ENCODE measurements at places on chromosomes 16 and 17.
A peak's percentile ranks its signal among the peaks of the same experiment; 100 is the strongest.

GRCh38 chr17:58667934-58668597 lies 23.8 kb downstream of the TEX14 start:
- no peak for DNase-seq

DNA sequence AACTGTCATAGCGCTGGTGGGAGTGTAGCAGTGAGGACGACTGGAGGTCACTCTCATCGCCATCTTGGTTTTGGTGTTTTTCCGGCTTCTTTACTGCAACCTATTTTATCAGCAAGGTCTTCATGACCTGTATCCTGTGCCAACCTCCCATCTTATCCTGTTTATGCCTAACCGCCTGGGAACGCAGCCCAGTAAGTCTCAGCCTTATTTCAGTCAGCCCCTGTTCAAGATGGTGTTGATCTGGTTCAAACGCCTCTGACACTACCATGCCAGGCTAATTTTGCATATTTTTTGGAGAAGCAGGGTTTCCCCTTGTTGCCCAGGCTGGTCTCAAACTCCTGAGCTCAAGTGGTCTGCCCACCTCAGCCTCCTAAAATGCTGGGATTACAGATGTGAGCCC lies 179.8 kb upstream of the HSBP1 start:
- no peak for DNase-seq

- DNase-seq, result no peak
Observed at GRCh38 chr17:58271216-58271931, 9.4 kb downstream of the MPO start.

DNA sequence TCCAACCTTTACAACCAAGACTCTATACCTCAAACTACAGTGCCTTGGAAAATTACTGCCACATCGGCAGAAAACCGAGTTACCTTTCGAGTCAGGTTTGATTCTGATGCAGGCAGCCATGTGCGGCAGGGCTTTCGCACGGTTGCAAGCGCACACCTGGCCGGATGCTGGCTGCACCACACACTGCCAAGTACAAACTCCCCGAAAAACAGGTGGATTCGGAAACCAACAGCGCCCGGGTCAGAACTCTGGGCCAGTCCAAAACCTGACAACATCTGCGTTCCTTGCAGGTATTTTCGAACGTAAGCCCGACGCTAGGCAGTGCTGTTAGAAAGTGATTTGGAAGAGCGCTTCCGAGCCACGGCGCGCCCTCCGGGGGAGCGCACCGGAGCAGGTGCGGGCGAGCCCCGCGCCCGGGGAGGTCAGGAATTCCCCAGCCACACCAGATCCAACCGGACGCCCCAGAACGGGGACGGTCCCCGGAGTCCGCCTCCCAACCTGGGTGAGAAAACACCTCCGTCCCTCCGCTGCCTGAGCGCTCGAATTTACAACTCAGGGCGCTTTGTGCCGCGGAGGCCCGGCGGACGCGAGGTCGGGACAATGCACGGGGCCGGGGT lies 1.2 kb downstream of the USP7 start:
- no peak for DNase-seq

- no peak for DNase-seq
Observed at GRCh38 chr16:86398622-86399021, 111.7 kb upstream of the FOXF1 start.

DNA sequence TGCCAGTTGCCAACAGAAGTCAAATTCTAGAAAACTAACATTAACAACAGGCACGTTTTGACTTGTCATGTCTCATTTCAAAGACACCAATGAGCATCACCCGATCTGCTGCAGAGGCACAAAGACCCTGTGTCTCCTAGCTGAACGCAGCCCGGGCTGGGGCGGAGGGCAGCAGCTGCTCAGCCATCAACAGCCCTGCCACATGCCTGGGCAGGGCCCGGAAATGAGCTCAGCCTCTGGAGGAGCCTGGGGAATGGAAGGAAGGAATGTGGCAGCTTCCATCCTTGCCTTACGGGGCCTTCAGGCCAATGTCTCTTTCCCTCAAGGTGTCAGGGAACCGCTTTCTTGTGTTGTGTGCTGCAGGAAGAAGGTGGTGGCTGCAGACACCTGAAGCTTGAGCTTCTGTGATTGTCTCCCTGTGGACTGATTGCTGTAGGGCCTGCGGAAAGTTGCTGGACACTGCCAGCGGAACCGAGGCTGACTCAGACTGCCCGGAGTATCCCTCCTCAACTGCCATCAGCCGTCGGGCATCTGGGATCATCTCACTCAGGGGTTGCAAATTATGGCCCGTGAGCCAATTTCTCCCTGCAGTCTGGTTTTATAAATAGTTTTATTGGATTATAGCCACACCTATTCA lies 7.3 kb downstream of the CDH13 start:
- DNase-seq, result no peak

DNA sequence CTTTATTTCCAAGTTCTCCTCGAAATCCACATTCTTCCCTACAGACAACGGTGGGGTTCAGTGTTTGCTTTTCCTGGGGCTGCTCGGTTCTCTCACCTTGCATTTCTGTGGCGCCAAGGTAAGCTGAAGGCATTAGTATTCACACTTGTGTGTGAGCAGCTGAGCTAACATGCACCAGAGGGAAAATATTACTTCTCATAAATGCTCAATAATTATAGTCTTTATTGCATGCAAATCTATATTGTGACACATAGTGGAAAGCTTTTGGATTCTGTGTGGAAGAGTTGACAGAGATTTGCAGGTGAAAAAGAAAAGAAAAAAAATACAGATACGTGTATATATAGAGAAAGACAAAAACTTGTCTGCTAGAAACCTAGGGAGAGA lies 411.8 kb downstream of the MAF start:
- no peak for DNase-seq

- DNase-seq, result no peak
Observed at GRCh38 chr17:31398381-31399311, 7.2 kb downstream of the RAB11FIP4 start.

DNA sequence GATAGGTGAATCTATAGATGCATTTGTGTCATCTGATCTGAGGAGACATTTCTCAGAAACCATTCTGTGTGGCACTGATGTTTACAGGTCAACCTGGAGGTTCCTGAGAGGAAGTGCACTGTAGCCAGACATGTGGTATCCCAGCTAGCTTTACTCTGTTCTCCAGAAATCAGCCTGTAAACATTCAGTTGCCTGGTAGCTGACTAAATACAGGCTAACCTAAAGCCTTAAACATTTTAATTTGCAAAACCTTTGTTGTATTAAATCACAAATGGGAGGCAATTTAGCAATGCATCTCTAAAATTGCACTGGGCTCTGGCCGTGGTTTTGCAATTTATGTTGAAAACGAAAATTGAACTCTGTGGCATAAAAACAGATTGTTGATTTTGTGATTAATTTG lies 207.6 kb downstream of the FTO start:
- DNase-seq, result no peak

- no peak for DNase-seq
Observed at GRCh38 chr16:54325616-54326265, 39.2 kb upstream of the IRX3 start.

DNA sequence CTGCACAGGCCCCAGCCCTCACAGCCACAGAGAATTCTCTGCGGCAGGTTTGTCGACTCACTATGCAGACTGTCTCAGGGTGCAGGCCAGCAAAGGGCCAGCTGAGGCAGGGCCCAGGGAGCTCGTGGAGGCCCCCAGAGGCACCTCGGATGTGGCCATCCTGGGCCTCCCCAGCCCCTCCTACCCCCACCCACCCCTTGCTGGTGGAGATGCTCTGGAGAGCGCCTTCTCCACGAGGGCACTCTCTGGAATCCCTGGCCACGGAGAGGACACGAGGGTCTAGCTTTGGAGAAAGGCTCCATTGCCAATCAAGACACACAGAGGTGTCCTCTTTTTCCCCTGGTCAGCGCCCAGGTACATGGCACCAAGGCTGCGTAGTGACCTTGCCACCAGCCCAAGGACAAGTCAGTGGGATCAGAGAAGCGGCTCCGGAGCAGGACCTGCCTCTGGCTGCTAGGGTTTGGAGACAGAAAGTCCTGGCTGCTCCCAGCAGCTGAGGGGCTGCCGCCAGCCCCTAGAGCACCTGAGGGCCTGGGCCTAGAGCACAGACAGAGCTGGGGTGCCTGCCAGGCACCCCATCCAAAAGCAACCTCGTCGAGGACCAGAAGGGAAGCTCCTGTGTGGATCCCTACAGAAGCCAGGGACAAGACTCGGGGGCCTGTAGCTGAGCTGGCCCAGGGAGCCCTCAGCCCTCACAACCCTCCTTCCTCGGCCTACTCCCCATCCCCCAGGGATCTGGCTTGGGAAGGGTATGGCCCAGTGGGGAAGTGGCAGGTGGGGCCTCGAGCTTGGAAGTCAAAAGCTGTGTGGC lies 18.7 kb downstream of the ARL2BP start:
- no peak for DNase-seq

DNA sequence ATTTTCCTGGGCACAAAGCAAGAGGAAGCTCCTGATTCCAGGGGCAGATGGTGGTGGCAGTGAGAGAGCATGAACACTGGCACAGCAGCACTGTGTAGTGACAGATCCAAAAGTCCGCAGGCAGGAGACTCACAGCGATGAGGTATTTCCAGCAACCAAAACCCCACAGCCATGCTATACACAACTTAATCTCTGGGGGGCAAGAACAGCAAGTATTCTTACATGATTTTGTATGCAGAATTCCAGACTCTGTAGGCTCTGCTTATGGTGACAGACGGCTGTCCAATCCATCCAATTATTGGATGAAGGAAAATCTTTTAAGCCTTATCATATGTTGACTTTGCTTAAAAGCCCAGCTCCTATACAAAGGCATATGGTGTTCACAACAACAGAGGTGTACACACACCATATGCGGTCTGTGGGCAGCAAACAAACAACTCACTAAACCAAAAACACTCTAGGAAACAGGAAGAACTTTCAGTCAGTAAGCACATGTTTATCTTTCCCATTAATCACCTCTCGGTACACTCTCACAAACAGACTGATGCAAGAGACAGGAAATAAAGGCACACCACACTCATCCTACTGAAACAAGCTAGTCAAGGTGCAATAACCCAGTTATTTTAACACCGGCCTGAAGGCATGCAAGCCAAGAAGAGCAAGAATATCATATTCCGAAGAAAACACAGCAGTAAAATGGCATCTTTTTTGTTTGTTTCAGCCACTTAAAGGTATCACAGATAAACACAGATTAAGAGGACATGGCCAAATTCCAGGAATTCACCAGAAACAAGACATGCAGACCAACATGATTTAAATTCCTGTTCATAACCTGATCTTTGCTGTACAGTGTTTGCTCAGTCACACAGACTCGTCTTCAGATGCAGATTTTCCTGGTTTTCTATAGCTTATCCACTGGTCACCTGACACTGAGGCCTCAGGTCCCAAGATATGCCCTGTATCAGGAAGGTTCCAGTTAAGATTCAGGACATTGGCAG lies 47.8 kb downstream of the ERN1 start:
- DNase-seq, result peak; percentile 99

DNA sequence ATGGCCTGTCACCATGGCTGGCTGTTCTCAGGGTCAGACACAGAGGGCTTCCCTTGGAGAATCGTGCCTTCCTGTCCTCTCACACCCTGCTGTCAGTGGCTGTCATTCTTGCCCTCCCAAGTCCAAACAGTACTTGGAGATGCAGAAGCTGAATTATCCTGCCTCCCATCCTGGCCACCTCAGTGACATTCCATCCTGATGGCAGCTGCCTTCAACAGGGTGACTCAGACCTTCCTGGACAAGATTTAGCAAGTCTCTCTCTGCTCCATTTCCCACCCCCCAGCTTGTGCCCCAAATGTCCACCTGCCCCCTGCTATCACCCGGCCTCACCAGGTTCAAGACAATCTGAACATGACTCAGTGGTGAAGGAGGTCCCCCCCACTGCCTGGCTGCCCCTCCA lies 4.8 kb upstream of the KRT36 start:
- DNase-seq, result no peak

DNA sequence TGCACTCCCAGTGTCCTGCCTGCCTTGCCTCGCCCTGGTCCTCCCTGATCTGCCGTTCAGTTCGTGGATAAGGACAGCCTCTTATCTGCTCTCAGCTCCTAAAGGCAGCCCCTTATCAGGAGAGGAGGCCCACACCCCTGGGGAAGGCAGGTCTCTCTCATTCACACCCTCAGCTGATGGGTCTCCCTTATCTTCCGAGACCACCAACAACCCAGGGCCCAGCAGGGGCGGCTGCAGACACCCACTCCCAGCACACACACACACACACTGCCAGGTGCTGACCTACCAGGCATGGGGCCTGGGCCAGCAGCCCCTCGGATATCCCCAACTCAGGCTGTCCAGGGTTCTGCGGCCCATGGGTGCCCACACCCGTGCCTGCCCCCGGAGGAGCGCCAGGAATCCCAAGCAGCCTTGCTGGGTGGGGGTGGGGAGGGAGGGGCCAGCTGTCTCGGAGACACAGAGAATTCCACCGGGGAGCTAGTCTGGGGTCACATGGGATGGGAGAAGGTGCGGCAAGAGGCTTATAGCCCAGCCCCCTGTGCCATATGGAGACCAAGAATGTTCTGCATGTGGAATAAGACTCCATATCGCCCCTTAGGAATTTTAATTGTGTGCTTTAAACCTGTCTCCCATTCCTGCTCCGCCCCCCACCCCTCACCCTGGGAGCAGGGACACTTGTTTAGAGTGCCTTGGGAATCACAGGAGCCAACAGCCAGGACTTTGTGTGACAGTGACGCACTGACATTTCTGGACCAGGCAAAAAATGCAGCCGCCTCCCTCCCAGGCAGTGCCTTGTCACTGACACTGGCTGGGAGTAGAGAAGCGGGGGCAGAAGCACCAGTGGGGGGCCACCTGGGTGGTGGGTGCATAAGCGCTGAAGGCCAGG lies 41.9 kb upstream of the EMP2 start:
- peak; percentile 91 for DNase-seq

DNA sequence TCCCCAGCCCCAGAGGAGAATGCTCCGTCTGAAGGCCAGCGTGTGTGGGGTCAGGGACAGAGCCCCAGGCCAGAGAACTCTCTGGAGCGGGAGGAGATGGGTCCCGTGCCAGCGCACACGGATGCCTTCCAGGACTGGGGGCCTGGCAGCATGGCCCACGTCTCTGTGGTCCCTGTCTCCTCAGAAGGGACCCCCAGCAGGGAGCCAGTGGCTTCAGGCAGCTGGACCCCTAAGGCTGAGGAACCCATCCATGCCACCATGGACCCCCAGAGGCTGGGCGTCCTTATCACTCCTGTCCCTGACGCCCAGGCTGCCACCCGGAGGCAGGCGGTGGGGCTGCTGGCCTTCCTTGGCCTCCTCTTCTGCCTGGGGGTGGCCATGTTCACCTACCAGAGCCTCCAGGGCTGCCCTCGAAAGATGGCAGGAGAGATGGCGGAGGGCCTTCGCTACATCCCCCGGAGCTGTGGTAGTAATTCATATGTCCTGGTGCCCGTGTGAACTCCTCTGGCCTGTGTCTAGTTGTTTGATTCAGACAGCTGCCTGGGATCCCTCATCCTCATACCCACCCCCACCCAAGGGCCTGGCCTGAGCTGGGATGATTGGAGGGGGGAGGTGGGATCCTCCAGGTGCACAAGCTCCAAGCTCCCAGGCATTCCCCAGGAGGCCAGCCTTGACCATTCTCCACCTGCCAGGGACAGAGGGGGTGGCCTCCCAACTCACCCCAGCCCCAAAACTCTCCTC lies 10.4 kb downstream of the CX3CL1 start:
- no peak for DNase-seq
